OCI-LY7 (cell line): ENCODE measurements at places on chromosomes 16 and 17.
A peak's percentile ranks its signal among the peaks of the same experiment; 100 is the strongest.

DNA sequence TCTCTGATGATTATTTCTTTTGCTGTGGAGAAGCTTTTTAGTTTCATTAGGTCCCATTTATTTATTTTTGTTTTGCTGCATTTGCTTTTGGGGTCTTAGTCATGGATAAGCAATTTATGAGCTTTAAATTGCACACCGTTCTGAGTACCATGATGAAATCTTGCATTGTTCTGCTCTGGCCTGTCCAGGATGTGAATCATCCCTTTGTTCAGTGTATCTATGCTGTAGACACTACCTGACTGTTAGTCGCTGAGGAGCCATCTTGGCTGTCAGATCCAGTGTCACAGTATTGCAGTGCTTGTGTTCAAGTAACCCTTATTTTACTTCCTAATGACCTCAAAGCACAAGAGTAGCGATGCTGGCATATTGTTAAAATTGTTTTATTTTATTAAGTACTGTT is 218.0 kb upstream of the CNTNAP4 start:
- no peak for DNase-seq

DNA sequence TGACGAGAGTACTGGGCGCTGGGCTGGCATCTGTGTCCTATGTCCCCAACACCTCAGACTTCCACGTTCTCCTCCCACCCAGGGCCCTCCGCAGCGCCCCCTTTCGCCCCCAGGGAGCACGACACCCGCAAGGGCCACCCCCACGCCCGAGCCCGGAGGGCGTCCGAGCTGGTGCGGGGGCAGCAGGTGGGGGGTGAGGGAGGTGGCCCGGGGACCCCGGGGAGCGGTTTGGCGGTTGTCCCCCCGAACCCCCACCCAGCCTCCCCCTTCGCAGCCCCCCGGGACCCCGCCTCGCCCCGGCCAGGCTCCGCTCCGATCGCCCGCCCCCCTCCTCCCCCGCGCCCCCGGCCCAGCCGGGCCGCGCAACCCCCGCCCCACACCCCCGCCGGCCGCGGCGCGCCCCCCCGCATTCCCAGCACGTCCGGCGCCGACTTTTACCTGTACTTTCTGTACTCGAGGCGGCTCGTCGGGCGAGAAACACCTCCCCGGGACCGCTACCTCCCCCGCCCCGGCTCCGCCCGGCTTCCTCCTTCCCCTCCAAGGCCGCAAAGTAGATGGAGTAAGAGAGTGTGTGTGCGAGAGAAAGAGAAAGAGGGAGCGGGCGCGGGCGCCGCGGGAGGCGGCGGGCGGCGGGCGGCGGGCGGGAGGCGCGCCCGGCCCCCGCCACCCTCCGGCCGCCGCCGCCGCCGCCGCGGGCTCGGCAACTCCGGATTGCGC is 901 bp downstream of the CDYL2 start:
- peak; percentile 21 for DNase-seq

GRCh38 chr17:55641676-55642081 is 81.0 kb downstream of the TMEM100 start:
- DNase-seq: peak; percentile 57

DNA sequence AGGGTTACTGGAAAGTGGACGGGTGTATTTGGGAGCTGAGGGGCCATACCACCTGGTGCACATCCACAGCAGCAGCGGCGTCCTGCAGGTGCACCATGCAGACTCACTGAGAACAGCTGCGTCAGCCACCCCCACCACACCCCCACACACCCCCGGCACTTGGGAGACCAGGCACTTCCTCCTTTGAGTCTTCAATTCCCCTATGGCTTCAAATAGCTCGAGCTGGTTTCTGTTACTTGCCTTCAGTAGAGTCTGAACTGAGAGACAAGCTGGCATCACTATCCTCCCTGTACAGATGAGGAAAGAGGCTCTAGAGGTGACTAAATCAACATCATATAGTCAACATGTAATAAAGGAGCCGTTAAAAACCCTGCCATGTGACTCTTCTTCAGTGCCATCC is 15.4 kb downstream of the CUEDC1 start:
- peak; percentile 95 for DNase-seq

- no peak for DNase-seq
Observed at GRCh38 chr16:1189455-1189854, 35.6 kb downstream of the TPSG1 start.

- DNase-seq: no peak
Observed at GRCh38 chr17:41738801-41739112, 4.3 kb upstream of the HAP1 start.

DNA sequence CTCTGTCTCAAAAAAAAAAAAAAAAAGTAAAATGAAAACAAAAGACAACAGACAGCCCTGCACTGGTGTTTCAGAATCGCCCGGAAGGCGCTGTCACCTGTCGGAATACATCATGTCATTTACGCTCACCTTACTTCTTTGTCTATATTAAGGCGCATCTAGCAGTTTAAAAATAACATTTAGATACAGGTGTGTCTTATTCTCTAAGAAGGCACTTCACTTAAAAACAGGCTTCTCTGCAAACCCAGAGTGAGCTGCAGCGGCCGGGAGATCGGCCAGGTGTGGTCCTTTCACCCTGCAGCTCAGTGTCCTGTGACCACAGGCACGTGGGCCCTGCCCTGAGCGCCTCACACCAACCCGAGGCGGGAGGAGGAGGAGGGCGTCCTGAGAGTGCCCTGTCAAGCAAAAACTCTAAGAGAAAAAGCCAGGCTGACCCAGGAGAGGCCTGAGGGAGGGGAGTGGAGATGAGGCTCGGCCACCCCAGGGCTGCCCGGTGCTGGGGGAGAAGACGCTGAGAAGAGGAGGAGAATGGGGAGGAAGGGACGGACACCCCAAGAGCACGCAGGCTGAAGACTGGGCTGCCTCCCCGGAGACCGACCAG is 3.3 kb upstream of the LMF1 start:
- DNase-seq: peak; percentile 88

DNA sequence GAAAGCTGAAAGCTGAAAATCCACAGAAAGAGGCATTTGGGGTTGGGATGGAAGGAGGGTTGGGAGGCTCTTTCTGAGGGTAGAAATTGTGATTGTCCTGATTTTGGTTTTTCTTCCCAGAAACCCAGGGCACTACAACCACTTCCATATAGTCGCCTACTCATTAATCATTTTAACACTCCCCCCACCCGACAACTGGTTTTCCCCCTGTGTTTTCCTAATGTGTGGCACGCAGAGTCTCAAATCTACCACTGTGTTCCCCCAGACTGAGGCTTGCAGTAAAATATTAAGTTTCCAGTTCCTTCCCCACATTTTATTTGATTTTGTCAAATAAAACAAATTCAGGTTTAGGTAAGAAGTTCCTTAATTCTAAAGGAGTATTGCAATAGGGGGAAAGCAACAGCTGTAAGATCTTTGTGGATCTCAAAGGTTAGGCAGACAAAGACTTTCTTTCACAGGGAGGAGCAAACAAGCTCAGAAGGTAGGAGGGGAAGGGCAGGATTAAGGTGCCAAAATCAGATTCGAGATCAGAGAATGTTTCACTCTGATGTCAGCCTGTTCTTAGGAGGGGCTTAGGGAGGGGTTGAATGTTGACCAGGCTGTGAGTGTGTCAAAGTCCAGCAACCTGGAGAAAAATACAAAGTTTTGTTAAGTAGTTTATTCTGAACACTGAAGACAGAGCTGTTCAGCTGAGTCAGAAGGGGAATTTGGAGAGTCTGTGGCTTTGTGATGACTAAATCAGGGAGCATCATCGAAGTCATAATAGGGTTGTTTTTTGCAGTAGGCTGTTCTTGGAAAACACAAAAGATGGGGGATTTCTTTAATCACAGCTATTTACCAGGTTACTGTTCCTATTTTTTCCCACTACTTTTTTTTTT is 3.6 kb downstream of the ZNF267 start:
- no peak for DNase-seq

DNA sequence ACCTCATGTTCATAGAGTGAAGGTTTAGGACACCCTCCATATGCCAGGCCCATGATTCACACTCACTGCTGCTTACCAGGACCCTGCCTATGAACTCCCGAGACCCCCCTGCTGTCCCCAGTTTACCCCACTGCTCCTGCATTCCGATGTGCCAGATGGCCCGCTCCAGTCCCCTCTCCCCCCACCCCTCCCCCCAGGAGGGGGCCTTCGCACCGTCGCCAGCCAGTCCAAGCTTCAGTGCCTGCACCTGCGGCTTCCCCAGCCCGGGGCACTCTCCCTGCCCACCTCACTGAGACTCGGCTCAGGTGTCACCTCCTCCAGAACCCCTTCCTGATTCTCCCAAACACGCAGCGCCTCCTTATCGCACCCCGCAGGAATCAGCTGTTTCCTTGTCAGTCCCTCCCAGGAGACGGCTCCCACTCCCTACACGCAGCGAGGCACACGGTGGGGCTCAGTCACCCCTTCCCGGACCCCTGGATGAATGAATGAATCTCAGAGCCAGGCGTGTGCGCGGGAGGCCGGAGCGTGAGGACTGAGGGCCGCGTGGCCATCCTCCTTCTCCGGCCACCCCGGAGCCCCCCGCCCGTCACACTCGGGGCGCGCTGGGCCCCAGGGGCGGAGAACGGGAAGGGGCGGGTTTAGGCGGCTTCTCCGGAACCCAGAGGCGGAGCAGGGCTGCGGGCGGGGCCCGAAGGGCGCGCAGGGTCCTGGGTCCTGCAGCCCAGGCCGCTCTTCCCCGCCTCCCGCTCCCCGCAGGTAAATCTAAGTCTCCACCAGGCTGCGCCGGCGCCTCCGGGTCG is 1.6 kb downstream of the MYO1C start:
- DNase-seq: peak; percentile 78

- DNase-seq: no peak
Observed at GRCh38 chr16:10188236-10188635, 6.0 kb upstream of the GRIN2A start.

DNA sequence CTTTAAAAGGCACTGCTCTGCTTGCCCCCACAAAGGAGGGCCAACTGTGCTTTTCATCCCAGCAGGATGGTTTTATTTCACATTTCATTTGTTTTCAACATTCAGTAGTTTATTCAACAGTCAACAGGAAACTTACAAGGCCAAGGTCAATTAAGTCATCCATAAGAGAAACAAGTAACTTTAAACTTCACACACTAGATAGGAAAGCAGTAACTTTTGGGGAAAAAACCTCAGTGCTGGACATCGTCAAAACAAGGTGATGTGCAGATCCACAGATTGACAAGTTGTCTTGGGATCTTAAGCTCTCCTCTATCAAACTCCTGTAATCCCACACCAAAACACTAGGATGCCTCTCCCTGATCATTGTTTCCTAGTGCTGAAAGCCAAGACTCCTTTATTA is 18.5 kb downstream of the NFE2L1 start:
- no peak for DNase-seq

DNA sequence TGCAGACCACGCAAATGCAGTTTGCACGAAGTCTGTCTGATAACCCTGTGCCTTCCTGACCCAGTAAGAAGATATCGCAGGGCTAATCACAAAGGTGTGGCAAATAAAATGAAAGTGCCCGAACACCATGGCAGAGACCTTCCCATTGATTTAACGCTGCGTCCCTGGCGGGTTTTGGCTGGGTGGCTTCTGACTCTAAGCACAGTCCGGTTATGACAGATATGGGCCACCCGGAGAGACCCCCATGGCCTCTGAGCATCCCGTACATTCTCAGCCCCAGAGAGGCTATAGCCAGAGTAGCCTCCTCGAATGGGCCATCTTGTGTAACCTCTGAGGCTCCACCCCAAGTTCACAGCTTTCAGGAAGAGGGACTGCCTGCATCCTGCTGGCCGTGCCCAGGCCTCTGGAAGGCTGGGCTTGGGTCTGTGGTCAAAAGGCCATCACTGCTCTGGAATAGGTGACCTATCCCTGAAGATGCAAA is 5.5 kb downstream of the FOXC2 start:
- DNase-seq: no peak

- DNase-seq: peak; percentile 16
Observed at GRCh38 chr16:13305019-13305755, 403.8 kb downstream of the SHISA9 start.

- no peak for DNase-seq
Observed at GRCh38 chr17:65191811-65192740, 54.9 kb downstream of the RGS9 start.

GRCh38 chr17:40958086-40958953 is 8.4 kb downstream of the KRT39 start:
- DNase-seq: no peak

GRCh38 chr17:60231691-60232090 is 81.9 kb downstream of the CA4 start:
- DNase-seq: no peak

GRCh38 chr16:22386976-22387375 is 12.6 kb upstream of the CDR2 start:
- no peak for DNase-seq

DNA sequence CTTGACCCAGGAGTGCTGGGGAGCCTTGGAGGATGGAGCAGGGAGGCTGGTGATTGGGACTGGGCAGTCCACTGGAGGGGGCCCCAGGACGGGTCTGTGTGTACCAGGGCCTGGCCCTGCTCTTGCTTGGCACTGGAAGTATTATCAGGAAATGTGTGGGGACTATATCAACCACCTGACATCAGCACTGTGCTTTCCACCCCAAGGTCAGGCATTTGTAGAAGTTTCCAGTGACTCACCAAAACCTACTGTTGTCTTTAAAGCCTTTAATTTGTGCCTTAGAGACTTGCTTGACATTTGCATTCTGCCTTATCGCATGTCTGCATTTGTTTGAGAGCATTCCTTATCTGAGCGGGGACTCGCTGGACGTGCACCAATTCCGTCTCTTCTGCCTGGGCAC is 323.1 kb downstream of the FOXL1 start:
- no peak for DNase-seq

- no peak for DNase-seq
Observed at GRCh38 chr17:9003355-9004131, 17.8 kb upstream of the NTN1 start.

DNA sequence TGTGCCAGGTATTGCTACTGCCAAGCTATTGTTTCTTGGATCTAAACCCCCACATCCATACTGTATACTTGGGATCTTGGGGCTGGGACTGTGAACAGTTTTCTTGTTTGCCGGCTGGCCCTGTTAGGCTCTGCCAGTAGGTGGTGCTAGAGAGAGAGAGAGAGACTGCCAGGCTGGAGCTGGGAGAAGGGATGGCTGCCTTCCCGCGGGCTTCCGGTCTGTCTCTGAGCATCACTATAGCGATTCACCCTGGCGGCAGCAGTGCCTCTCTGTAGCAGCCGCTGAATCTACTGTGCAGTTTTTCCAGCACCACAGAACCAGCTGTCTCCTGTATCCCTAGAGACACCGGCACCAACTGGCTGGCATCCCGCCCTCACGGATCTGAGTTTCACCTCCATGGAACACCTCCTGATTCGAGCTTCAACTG is 201.2 kb downstream of the UTP18 start:
- peak; percentile 40 for DNase-seq

DNA sequence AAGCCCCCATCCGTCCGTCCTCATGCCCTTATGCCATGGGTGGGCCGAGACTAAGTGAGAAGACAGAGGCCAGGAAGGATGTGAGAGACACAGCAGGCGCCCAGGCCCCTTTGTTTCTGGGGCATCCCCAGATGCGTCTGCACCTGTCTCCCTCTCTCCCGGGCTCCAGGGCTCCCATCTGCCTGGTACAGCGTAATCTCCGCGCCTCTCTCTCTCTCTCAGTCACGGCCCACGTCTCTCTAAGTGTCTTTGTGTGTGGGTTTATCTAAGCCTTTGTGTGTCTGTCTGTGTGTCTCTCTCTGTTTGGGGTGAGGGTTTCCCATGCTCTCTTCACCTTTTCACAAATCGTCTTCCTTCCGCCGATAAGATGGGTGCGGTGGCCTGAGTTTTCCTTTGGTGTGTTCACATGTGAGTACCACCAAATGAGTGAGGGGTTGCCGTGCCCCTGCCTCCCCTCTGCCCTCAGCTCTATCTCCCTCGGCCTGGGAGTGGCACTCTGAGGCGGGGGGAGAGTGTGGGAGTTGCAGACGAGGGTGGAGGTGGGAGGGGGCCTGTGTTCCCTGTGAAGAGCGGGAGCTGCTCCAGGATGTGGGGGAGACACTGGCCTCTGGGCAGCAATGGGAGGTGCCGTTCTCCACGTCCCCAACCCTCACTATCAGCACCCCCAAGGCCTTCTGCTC is 25.8 kb upstream of the ABCC3 start:
- no peak for DNase-seq

- DNase-seq: no peak
Observed at GRCh38 chr16:86681031-86681756, 102.8 kb downstream of the FOXL1 start.
